ENCODE measurements at places on chromosomes 7 and 10. TPM values are rescaled to one million over a fixed set of nuclear protein-coding genes. Genes with fewer than 3 reads are reported as not detected.

TMEM184A gene
- 0.78 TPM for polyA plus RNA-seq

SPDYE5 gene
- 2.8 TPM for polyA plus RNA-seq

RBM20 gene
- polyA plus RNA-seq, result 13.5 TPM

MMD2 gene
- polyA plus RNA-seq, result not detected

CHST15 gene
- polyA plus RNA-seq, result 13.9 TPM

BICC1 gene
- polyA plus RNA-seq, result 14.5 TPM

WEE2 gene
- 0.09 TPM for polyA plus RNA-seq

BLOC1S2 gene
- 25.4 TPM for polyA plus RNA-seq

NRF1 gene
- 12.1 TPM for polyA plus RNA-seq

SMO gene
- 36.8 TPM for polyA plus RNA-seq

VWDE gene
- polyA plus RNA-seq, result 1.6 TPM

ANKRD22 gene
- polyA plus RNA-seq, result 0.11 TPM

GIMAP8 gene
- 6.1 TPM for polyA plus RNA-seq

IGF2BP3 gene
- polyA plus RNA-seq, result 27.8 TPM
